ENCODE measurements at places on chromosomes 12 and 14.

DNA sequence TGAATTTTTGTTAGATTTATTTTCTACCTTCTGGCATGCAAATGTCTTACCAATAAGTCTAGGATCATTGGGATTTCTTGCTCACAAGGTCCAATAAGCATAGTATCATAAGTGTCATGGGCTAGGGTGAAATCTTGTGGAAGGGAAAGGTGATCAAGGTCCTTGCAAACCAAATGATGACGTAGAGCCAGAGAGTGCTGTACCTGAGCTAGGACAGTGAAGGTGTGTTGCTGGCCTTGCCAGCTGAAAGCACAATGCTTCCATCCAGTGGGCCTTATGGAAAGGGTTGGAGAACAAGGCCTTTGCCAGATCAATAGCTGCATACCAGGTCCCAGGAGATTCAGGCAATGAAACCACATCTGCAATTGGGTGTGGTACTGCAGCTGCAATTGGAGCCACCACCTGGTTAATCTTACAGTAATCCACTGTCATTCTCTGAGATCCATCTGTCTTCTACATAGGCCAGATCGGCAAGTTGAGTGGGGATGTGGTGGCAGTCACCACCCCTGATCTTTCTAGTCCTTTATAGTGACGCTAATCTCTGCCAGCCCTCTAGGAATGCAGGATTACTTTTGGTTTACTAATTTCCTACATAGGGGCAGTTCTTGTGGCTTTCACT is 208.9 kb upstream of the MYL2 start:
- no peak for DNase-seq

- no peak for DNase-seq
Measured at GRCh38 chr12:119167902-119168301, 10.8 kb upstream of the HSPB8 start.

GRCh38 chr12:114943601-114944000 is 259.6 kb upstream of the TBX3 start:
- no peak for DNase-seq

GRCh38 chr14:71371711-71372396 is 464.6 kb downstream of the PCNX1 start:
- no peak for DNase-seq

DNA sequence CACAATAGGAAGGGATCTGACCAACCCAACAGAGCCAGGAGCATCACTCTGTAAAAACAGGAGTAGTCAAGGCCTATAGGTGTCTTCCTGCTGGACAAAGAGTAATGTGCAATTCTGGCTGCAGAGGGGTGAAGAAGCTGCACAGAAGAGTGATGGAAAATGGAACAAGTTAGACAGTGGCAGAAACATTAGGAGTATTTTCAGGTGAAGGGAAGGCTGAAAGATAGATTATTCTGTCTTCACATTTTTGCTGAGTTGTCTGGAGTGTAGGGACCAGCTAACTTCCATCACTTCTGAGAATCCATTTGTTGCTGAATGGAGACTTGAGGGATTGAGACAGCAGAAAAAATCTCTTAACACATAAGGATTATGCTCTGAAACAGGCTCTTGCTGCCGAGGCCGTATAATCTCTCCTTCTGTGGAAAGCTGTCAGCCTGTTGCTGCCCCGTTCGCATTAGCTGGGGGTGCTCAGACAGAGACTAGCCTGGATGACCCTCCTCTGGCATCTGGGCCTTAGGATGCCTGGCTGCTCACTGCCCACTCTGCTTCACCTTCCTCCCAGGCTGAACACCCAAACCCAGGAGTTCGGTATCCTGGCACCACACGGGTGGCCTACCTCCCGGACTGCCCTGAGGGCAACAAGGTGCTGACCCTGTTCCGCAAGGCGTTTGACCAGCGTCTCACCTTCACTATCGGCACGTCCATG is 3.1 kb upstream of the ARHGEF25 start:
- DNase-seq = no peak

DNA sequence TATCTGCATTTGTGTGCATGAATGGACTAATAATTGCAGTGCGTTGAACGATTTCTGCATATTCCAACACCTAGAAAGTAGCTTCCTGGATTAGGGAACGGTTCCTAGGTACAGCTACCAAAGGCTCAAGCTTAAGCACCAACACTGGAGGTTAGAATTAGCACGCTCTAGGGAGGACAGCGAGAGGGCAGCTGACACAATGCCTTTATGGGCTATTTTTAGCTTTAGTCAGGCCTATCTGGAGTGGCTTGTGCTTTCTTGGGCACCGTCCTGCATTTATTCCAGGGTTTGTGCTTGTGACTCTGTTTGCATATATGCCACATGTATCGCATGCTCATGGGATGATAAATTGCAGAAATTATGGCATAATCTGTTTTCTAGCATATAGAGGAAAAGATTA is 13.7 kb downstream of the ETV6 start:
- no peak for DNase-seq

- no peak for DNase-seq
Measured at GRCh38 chr14:75531256-75531655, 9.0 kb downstream of the BATF start.

GRCh38 chr14:70394674-70395306 is 22.1 kb downstream of the SYNJ2BP start:
- no peak for DNase-seq

DNA sequence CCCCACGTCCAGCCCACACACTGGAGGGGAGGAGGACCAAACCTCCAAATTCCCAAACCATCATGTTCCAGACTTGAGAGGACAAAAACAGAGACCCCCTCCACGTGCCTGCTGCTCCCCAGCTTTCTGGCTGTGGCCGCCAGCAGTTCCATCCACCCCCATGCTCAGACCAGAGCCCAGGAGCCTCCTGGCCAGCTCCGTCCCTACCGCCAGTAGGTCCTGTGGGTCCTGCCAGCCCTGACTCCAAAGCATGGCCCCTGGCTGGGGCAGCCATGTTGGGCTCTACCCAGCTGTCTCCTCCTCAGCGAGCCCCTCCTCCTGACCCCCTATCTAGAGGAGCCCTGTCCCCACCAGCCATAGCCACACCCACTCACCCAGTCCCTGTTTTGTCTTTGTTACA is 227.3 kb upstream of the RTL1 start:
- no peak for DNase-seq

- DNase-seq = no peak
Measured at GRCh38 chr12:45423931-45424330, 208.0 kb downstream of the ANO6 start.

- DNase-seq = no peak
Measured at GRCh38 chr12:101051901-101052550, 158.0 kb downstream of the SLC5A8 start.

DNA sequence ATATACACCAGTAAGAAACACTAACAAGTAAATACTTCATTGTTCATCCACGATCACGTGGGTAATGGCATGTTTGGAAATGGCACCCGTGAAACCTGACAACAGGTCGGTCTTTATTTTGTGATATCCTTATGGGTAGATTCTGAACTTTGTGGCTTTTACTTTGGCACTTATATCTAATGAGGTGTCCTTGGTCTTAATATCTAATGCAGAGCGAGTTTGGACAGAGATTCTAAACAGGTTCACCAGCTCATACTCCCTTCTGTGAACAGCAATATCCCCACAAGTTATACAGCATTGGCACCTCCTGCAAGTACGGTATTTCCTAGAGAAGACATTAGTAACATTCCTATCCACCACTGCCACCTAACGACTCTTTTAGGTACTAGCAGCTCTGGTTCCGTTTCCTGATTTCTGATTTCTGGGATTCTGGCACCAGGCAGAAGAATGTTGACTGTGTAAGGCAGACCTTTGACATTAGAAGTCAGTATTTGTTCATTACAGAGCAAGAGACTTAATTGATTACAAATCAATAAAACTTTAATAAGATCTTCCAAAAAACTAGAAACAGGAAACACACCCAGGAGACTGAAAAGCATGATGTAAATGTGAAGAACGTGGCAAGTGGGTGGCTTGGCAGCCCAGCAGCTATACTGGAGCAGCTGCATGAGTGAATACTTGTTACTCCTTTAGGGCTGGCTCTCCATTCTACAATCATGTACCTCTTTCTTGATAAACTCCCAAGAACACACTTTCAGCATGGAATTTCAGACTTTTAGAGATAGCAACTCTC is 2.5 kb downstream of the ANG start:
- peak; percentile 81 for DNase-seq

GRCh38 chr12:106136263-106136662 is 2.5 kb downstream of the NUAK1 start:
- DNase-seq = peak; percentile 75

GRCh38 chr12:120670667-120671066 is 16.3 kb upstream of the MLEC start:
- no peak for DNase-seq

GRCh38 chr12:40258371-40258770 is 33.6 kb downstream of the LRRK2 start:
- DNase-seq = no peak

DNA sequence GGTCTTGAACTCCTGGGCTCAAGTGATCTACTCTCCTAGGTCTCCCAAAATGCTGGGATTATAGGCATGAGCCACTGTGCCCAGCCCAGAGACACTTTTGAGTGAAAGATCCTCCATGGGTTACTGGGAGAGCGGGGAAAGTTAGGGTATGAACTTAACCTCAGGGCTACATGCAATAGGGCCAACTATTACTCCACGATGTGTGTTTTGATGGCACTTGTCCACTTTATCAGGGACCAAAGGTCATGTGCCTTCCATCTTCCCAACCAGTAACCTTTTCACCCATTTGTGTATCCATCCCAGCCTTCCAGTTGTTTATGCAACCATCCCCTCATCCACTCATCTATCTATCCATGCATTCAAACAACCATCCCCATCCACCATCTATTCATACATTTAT is 60.6 kb upstream of the NOS1 start:
- no peak for DNase-seq

- no peak for DNase-seq
Measured at GRCh38 chr12:3379079-3379478, 111.9 kb upstream of the PRMT8 start.

- DNase-seq = peak; percentile 49
Measured at GRCh38 chr14:100471441-100472093, 115.7 kb downstream of the BEGAIN start.

GRCh38 chr12:44384136-44384535 is 492.0 kb downstream of the NELL2 start:
- DNase-seq = peak; percentile 64

GRCh38 chr14:69614592-69614991 is 3.2 kb downstream of the SUSD6 start:
- DNase-seq = no peak

GRCh38 chr12:120725151-120725658 is 421 bp upstream of the ACADS start:
- DNase-seq = peak; percentile 53

DNA sequence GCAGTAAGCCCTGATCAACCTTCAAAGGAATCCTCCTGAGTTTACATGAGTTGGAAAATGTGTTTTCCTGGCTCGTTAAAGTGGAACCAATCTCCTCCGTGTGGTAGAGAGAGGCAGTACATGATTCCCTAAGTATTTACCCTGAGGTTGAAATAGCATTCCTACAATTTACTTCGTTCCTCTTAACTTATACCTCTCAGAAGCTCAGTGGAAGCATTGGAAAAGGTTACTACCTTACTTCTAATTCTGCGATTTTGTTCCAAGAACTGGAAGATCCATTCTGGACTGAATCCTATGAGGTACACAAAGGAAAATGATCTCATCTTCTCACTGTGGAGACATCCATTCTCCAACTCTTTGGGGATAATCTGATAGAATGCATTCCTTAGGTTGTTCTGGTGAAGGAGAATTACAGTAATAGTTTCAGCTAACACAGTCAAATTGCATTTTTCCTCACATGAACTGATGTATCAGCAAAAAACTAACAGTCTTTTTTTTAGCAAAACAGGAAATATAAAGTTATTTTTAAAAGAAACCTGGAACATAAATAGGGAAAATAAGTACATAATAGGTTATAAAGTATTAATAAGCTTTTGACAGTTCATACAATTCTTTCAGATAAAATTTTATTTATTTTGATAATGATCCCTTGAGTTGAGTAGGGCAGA is 475.6 kb downstream of the PDZRN4 start:
- DNase-seq = peak; percentile 50

- DNase-seq = no peak
Measured at GRCh38 chr12:5124401-5124800, 80.7 kb downstream of the KCNA5 start.

DNA sequence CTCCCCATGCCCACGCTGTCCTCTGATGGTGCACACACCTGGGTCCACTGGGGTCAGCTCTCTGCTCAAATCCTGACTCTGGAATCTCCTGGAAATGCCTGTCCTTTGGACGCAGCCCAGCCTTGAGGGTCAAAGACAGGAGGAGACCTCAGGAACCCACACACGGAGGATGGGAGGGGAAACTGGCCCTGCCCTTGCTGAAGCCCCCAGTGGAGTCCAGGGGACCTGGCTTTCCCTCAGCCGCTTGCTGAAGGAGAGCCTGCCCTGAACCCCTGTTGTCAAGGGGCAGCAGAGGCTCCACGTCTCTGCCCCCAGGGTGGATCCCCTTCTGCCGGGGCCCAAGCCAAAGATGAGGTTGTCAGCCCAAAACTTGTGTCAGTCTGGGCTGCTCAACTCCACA is 16.9 kb downstream of the GALNT9 start:
- DNase-seq = no peak

DNA sequence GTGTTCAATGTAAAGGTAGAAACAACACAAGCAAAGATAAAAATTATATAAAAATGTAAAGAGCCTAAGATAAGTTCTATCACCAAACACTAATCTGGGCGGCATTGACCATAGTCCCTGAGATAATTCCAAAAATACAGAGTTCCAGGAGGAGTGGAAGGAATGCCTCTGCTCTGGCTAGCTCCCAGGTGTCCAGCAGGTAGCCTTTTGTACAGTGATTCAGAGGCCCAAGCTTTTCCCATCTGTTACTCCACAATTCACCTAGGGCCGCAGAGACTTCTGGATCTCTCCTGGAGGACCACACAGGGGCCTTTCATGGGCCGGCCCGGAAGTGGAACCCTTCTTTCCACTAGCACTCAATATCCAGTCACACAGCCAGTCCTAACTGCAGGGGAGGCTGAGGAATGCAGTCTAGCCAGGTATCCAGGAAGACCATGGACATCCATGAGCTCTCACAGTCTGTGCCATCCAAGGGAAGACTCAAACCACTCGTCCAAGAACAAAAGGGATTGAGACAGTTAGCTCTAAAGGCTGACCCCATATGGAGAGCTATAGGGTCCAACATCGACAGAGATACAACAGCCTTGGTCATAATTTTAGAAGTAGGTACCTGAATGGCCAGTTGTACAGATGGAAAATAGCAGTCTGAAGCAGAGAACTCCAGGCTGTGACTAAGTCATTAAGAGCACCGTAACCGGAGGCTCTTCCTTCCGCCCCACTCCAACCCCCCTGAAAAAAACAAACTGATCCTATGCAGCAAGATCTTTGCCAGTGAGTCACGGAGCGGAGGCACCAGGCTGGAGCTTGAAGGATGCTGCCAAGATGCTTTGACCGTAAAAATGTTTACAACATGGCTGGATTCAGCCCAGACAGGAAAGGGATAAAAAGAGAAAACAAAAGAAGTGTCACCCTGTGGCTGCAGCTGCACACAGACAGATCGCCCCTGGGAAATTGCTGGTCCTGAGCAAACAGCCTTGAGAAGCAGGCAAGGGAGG is 204.8 kb downstream of the NUAK1 start:
- no peak for DNase-seq

DNA sequence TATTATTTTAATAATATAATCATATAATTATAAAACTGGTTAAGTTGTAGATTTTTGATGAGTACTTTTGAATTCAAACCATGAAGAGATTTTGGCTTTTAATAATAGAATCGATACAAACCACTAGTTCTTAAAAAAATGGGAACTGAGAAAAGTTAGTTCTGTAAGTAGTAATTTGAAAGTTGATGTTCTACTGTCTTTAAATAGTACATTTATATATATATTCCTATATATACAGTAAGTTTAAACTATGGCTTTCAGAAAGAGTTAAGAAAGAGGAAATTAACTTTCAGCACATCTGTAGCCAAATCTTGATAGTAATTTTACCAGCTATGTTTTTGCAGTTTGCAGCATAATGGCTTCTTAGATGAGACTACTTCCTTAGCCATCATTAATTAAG is 7.8 kb downstream of the LRRK2 start:
- DNase-seq = no peak

Measured in NCI-H1092 treated with DMSO at 0.1 percent for 48 hours (cell line).